Activated CD4-positive, alpha-beta T cell treated with anti-CD3 and anti-CD28 coated beads, Interleukin-2, amount 10 ng/mL, durations not matched to agents 7 days and 5 days (primary cell): ENCODE measurements at places on chromosomes 1 and 21.

DNA sequence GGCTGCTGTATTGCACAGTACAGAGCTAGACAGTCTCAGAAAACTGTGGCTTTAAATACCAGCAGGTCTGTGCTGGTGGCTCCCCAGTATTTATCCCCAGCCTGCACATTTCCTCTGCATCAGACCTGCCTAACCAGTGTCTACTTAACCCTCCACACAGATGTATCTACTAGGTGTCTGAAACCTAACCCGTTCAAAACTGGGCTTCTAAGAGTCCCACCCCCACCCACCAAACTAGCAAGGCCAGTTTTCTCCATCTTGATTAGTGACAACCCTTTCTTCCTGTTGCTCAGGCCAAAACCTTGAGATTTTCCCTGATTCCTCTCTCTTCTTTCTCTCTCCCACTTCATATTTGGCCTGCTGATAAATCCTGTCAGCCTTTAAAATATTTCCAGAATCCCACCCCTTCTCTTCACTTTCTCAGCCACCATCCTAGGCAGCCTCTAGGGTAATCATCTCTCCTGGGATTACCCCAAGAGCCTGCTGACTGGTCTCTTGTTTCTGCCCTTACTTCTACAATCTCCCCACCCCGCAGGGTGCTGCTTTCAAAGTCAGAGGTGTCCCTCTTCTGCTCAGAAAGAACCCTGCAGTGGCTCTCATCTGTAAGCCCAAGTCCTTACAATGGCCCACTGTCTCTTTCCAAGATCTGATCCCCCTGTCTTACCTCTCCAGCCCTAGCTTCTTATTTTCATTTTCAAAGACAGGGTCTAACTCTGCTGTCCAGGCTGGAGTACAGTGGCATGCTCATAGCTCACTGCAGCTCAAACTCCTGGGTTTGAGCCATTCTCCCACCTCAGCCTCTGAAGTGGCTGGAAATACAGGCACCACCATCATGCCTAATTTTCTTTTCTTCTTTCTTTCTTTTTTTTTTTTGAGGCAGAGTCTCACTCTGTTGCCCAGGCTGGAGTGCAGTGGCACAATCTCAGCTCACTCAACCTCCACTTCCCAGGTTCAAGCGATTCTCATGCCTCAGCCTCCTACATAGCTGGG is 45.2 kb downstream of the H3-3A start:
- DNase-seq: no peak

- DNase-seq: no peak
Observed at GRCh38 chr1:183159960-183160359, 26.1 kb upstream of the LAMC2 start.

DNA sequence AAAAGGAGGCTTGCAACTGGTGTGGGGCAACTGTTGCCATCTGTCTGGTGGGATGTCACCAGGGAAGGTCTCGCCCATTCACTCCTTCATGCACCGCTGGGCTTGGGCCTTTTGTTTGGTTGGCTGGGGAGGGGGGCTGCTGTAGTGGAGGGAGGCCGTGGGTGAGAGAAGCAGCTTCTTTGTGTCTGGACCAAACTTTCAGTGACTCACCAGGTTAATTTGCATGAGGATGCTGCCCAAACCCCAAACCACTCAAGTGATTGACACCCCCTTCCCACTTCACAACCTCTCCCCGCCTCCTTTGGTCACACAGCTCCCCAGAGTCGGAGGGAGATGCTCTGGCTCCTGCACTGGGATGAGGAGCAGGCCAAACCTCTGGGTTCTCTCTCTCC is 19.7 kb downstream of the BTG2 start:
- DNase-seq: peak; percentile 71

- DNase-seq: peak; percentile 33
Observed at GRCh38 chr1:42680921-42681683, 1.1 kb upstream of the YBX1 start.

DNA sequence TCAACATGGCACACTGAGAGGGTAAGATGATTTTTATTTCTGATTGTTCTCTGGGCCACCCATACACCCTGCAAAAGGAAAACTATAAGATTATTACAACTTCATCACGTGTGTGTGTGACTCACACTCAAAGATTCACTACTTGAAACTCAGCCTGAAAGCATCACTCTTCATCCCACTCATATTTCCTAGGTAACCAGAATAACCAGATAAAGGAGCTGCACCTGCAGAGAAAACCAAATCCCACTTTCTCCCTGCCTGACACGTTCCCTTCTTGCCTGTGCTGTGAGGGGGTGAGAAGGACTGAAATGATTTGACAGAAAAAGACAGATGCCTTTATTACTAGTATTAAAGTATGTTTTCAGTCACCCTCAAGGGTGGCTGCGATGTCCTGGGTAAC is 131.6 kb downstream of the TGFBR3 start:
- no peak for DNase-seq

DNA sequence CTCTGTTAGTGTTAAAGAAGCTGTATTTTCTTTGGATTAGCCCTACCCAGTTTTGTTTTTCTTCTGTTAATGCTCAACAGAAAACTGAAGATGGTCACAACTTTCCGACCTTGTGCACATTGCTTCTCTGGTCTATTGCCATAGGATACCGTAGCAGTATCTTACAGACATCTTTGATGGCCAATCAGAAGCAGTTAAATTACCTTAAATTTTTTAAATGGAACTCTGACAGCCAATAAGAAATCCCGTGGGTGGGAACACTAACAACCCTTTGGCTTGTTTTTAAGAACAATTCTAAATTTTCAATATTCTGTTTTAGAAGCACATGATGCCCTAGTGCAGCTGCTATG is 17.2 kb downstream of the NFYC start:
- DNase-seq: no peak

DNA sequence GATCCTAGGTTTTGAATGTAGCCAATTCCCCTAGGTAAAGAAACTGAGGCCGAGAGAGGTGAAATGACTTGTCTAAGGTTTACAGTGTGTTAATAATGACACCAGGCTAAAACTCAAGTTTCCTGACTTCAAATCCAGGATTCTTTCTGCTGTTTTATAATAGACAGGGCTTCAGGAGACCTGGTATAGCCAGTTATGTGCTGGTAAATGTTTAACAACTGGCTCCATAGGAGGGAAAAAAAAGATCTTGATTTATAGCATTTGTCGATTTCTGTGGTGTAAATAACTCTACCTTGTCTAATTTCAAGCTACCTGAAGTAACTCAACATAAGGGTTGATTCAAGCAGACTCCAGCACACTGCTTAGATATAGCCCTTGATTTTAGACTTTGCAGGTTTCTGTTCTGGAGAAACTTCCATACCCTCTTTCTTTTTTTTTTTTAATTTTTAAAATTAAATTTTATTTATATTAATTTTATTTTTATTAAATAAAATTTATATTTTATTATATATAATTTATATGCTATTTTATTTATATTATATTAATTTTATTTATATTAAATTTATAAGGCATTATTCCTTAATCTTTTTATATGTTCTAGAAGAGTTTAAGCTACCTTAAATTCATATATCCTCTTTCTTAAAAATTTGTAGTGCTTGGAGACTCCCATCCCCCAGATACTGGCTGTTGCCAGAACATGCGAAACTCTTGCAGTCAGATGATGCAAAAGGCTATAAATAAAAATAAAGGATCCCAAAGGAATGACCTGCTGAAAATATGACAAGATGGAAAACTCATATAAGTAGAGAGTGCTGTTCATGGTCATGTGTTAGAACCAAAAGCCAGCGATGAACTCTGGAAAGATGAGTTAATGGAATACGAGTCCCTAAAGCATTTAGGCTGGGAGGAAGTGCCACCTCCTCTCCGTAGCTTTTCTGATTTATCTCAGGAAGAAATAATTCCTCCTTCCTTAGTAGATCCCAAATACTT is 35.4 kb upstream of the SRSF10 start:
- DNase-seq: no peak

GRCh38 chr1:171715813-171716251 is 26.0 kb downstream of the VAMP4 start:
- DNase-seq: no peak

GRCh38 chr1:151980287-151981177 is 13.1 kb downstream of the S100A10 start:
- no peak for DNase-seq

DNA sequence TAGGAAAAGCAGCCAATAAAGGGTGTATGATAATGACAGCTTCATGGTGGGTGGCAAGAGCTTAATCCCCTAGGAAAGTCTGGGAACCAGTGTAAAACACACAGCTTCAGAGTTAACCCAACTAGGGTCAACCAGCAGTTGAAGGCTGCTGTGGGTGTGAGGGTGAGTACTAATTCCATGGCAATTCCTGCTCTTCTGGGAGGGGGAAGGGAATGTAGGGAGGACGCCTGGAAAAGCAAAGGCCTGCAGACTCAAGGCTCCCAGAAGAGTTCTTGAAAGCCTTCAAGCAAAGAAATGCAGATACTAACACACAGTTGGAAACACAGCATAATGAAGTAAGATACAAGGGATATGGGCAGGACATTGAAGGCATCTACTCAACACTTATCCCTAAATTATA is 28.1 kb downstream of the TTLL7 start:
- no peak for DNase-seq

DNA sequence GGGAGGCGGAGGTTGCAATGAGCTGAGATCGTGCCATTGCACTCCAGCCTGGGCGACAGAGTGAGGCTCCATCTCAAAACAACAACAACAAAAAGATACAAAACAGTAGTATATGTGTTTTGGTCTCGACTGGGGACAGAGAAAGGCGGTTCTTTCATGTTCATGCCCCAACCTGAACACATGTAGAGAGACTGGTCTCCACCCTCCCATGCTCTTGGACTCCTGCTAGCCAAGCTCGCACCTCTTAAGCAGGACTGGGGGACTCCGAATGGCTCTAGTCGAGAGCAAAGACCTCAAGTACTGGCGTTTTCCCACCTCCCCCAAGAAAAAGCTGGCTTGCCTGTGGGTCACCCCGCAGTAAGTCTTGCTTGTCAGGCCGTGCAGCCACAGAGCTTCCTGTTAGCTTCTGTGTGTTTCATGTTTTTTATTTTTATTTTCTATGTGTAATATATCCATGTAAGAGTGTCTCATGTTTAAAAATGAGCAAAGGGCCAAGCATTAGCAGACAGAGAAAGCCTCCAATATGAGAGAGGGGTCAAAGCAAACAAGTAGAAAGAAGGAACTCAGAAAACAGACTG is 91.6 kb downstream of the SCCPDH start:
- no peak for DNase-seq
